ENCODE measurements at places on chromosomes 12 and 14. TPM values are rescaled to one million over a fixed set of nuclear protein-coding genes. Genes with fewer than 3 reads are reported as not detected.

Gene ACSS3
- total RNA-seq = 24.7 TPM

Gene ENDOU
- not detected for total RNA-seq

Gene SERPINA3
- 2,087 TPM for total RNA-seq

Gene YLPM1
- 27.3 TPM for total RNA-seq

Gene KLRC1
- total RNA-seq = 1.0 TPM

Gene TAS2R43
- total RNA-seq = 3.8 TPM

- no peaks in the 10 kb centered on the region for H3K4me1 ChIP-seq
- no peaks in the 10 kb centered on the region for H3K27me3 ChIP-seq
- no peak overlapping the region for H3K27ac ChIP-seq
These were observed 127.2 kb upstream of the GSC start for GRCh38 chr14:94897082-94897481.

DNA sequence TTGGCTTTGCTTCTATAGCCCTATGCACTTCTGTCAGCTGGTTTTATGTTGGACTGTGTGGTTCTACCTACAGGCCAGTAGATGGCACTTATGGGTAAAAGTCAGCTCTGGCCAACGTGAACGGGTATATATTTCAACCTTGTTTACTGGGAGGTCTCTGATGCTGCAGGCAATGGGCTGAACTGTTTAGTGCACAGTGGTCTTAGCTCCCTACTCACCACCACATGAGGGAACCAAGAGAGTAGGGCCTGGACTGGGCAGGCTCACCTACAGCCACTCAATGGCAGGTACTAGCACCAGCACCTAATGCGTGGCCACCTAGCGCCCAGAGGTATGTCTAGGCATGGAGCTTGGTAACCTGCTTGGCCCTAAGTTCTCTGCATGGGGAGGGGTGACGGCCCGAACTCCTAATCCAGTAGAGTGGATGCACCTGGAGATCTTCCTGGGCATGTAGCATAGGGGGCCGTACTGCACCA, 481.8 kb downstream of the TMEM117 start:
- DNase-seq = no peak
- no peak overlapping the region for H3K27ac ChIP-seq
- H3K36me3 ChIP-seq = no peaks in the 10 kb centered on the region
- no peak overlapping the region for H3K4me3 ChIP-seq

GRCh38 chr14:72683787-72684186, 210.1 kb downstream of the DPF3 start:
- no peaks in the 10 kb centered on the region for H3K36me3 ChIP-seq
- no peak overlapping the region for H3K4me3 ChIP-seq
- no peaks in the 10 kb centered on the region for H3K4me1 ChIP-seq
- H3K27me3 ChIP-seq = no peaks in the 10 kb centered on the region
- no peak overlapping the region for H3K27ac ChIP-seq
- no peak for DNase-seq

DNA sequence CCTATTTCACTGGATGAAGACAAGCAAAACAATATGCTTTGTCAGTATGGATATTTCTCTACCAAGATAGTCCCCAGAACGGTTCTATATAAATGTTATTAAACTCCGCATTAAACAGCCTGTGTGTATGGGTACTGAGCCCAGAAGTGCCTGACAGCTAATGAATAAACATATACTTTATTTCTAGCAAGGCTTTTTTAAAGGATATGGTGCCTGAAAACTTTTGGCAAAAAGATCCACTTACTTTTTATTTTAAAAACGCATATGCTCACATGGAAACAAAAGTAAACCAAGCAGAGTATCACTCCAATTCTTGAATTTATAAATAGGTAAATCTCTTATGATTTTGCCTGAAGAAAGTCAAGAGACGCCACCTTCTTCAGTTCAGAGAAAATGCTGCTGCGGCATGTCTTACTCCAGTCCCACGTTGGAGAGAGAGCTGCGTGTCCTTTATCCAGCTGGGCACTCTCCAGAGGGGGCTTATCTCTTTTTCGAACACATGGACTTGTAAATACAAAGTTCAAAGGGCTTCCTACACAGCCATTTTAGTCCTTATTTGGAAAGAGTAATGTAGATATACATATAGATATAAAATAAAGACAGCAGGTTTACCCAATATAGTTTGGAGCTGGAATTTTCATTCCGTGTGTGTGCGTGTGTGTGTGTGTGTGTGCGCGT, 264.2 kb downstream of the ADAMTS20 start:
- no peaks in the 10 kb centered on the region for H3K36me3 ChIP-seq

DNA sequence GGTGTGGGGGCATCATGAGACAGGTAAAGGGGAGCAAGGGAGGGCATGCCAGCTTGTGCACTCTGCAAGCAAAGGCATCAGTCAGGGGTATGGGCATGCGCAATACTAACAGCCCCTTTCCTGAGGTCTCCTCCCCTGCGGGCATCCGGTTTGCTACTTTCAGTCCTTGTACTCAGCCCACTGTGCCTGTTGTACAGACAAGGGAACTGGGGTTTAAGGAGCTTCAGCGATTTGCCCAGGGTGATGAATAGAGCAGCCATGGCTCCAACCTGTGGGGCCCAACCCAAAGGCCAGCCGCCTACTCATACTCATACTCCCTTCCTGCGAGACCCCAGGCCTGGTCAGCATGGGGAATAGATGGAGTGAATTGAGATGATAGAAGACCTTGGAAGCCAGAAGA, 66.7 kb downstream of the GALNT16 start:
- no peaks in the 10 kb centered on the region for H3K27me3 ChIP-seq
- no peaks in the 10 kb centered on the region for H3K4me1 ChIP-seq
- no peak overlapping the region for H3K4me3 ChIP-seq
- H3K27ac ChIP-seq = no peak overlapping the region

GRCh38 chr12:14923944-14924343, 14.4 kb downstream of the ERP27 start:
- H3K27me3 ChIP-seq = no peaks in the 10 kb centered on the region
- H3K4me3 ChIP-seq = no peak overlapping the region
- H3K27ac ChIP-seq = no peak overlapping the region
- H3K36me3 ChIP-seq = no peaks in the 10 kb centered on the region
- no peak for DNase-seq

DNA sequence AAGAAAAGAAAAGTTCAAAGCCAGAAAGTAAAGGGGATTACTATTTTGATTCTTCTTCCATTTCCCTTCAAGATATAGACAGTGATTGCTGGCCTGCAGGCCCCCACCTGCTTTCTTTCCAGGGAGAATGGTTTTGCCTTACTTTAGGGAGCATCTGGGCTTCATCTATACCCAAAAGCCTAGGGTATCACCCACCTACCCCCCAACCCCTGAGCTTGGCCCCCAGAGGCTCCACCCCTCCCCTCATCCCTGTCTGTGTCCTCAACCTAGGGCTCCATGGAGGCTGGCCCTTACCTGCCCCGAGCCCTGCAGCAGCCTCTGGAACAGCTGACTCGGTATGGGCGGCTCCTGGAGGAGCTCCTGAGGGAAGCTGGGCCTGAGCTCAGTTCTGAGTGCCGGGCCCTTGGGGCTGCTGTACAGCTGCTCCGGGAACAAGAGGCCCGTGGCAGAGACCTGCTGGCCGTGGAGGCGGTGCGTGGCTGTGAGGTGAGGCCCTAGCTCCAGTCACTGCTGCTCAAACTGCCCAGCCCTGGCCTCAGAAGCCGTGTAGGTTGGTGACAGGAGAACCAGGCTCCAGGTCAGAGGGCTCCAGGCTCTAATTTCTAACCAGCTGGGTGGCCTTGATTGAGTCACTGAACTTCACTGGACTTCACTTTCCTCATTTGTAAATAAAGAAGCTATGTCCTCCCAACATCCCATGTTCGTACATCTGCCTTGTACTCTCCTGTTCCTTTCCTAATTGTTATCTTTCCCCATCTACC, 13.6 kb downstream of the ARHGEF40 start:
- no peaks in the 10 kb centered on the region for H3K27me3 ChIP-seq
- no peak overlapping the region for H3K27ac ChIP-seq
- no peak for DNase-seq
- H3K36me3 ChIP-seq = peaks cover 11% of the 10 kb centered on the region
- H3K4me1 ChIP-seq = peaks cover 9% of the 10 kb centered on the region

DNA sequence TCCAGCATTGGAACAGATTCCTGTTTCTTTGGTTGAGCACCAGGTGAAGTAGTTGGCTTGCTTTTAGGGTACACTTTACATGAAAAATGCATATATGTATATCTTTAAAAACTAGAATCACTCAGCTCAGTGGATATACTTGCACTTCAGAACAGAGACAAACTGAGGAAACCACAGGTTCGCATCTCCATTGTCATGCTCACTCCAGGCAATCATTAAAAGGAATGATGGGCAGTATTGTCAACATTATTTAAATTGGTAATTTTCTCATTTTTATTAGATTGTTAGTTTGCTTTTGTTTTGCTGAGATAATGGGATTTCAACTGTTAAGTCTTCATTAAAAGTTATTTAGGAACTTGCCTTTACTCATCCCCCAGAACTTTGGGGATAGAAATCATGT, 71.0 kb upstream of the NELL2 start:
- no peak for DNase-seq
- H3K27me3 ChIP-seq = no peaks in the 10 kb centered on the region
- no peaks in the 10 kb centered on the region for H3K4me1 ChIP-seq
- no peaks in the 10 kb centered on the region for H3K36me3 ChIP-seq
- H3K27ac ChIP-seq = no peak overlapping the region
- no peak overlapping the region for H3K4me3 ChIP-seq

DNA sequence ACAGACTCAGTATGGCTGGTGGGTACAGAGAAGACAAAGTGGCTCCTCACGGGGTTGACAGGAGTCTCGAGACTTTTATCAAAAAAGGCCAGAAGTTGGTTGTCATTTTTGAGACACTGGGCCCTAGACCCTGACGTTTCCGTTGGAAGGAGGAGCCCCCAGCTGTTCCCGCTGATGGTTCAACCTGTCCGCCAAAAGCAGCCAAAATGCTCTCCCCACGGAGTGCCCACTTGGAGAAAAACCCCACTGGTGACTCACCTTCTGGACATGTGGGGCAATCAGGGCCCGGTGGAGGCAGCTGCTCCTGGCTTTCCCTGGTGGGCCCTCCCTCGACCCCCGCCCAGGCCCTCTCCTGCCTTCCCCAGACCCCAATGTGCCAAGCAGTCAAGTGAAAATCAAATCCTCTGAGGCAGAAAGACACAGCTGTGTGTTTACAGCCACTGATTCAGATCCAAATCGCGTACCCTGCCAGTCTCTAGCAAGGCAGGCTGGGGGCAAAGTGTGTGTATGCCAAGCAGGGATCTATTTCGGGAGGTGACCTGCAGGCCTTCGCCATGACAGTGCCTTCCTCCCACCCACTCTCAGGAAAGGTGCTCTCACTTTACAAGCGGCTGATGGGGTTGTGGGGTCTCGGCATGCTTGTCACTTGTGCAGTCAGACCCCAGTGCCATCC, 347.4 kb downstream of the DPF3 start:
- no peak overlapping the region for H3K27ac ChIP-seq
- no peak overlapping the region for H3K4me3 ChIP-seq
- H3K4me1 ChIP-seq = peaks cover 17% of the 10 kb centered on the region
- no peaks in the 10 kb centered on the region for H3K36me3 ChIP-seq
- DNase-seq = no peak

DNA sequence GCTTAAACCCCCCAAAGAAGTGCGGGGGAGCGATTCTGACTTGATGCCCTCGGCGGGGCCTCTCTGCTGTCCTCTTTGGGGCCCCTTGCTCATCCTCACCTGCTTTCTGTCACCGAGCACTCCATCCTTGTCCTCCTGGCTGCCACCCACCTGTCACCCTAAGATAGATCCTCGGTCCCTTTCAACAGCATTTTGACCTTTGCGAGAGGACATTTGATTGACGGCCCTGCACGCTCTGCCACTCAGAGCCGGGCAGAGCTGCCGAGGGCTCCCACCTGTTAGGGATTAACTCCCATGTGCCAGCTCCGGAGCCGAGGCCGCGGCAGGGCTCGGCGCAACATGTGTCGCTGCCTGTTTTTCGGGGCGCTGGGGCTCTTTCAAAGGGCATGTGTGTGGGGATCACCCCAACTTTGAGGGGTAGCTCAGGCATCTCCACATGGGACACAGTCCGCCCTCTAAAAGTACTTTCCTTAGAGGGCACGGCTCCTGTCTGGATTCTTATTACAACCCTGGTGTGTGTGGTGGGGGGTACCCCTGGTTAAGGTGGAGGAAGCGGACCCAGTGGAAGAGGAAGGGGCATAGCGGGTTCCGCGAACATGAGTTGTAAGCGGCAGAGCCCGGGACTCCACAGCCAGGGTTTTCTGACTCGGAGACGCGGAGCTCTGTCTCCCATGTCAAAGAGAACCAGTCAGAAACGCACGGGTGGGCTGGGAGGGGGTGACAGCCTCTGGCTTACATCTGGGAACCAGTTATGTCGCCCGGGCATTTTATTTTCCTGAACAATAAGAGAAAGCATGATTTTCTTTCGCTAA, 811 bp upstream of the MEG3 start:
- H3K27me3 ChIP-seq = no peaks in the 10 kb centered on the region
- no peak overlapping the region for H3K4me3 ChIP-seq
- DNase-seq = no peak
- H3K4me1 ChIP-seq = no peaks in the 10 kb centered on the region
- no peaks in the 10 kb centered on the region for H3K36me3 ChIP-seq
- H3K27ac ChIP-seq = no peak overlapping the region

All from liver (tissue), 10 donors.